NCI-H460 (cell line): ENCODE measurements at places on chromosomes 1 and 21.

GRCh38 chr1:14412235-14412634 lies 186.2 kb upstream of the KAZN start:
- DNase-seq: no peak

DNA sequence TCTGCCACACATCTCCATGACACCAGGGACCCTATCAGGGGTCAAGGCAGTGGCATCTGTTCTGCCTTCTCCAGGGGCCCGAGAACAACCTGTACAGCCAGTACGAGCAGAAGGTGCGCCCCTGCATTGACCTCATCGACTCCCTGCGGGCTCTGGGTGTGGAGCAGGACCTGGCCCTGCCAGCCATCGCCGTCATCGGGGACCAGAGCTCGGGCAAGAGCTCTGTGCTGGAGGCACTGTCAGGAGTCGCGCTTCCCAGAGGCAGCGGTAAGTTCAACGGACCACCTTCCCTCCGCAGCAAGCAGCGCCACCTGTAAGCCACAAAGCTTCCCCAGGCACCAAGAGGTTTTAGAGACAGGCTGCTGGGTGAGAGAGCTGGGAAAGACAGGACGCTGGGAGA lies 15.9 kb downstream of the MX2 start:
- DNase-seq: no peak

DNA sequence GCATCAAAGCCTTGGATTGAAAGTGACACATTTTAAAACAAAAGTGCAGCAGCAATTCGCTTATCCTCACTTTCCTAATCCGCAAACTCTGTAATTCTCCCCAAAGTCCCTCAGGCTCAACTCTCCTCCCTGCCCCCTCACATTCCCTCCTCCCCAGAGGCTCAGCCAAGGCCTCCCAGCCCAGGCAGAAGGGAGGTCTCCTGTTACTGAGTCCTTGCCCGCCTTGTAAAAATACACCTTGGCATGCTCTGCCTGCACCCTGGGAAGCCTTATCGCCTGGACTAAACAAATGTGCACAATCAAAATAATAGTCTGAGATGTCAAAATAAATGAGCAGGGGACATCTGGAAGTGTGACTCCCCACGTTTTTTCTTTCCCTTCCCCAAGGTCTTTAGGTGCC lies 109.7 kb downstream of the PLXNA2 start:
- DNase-seq: no peak

- peak; percentile 36 for DNase-seq
Observed at GRCh38 chr1:24970399-24970753, 40.3 kb upstream of the RUNX3 start.

GRCh38 chr1:234725177-234726132 lies 115.5 kb upstream of the IRF2BP2 start:
- no peak for DNase-seq

DNA sequence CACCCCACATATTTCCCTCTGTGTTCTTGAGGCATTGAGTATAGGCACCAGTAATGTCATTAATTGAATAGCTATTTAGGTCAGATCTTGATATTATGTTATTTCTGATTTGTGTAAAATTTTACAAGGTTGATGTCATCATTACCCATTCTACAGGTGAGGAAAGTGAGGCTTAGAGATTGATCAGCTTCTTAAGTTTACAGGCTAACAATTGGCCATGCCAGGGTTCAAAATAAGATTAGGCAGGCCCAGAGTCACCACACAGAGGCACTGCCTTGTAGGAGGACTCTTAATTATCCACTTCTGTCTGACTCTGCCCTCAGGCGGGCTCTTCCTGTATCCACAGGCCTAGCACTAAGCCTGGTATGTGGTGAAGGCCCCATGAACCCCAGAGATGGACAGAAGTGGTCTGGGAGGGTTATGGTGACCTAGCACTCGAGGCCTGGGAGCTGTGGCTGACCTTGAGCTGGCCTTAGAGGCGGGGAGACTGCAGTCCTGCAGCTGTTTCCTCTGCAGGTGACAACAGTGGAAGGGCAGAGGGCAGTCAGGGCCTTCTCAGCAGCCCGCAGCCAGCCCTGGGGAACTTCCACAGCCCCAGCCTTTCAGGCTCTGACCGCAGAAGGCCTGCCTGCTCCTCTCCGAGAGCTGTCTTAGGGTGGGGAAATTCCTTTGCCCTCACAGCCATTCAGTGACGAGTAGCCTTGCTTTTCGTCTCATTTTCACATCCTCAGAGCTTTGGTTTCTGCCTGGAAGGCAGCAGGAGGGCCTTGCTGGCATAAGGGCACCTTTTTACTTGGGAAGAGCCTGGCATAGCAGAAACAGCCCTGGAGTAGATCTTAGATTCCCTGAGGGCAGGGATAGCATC lies 12.2 kb downstream of the ZDHHC18 start:
- no peak for DNase-seq

DNA sequence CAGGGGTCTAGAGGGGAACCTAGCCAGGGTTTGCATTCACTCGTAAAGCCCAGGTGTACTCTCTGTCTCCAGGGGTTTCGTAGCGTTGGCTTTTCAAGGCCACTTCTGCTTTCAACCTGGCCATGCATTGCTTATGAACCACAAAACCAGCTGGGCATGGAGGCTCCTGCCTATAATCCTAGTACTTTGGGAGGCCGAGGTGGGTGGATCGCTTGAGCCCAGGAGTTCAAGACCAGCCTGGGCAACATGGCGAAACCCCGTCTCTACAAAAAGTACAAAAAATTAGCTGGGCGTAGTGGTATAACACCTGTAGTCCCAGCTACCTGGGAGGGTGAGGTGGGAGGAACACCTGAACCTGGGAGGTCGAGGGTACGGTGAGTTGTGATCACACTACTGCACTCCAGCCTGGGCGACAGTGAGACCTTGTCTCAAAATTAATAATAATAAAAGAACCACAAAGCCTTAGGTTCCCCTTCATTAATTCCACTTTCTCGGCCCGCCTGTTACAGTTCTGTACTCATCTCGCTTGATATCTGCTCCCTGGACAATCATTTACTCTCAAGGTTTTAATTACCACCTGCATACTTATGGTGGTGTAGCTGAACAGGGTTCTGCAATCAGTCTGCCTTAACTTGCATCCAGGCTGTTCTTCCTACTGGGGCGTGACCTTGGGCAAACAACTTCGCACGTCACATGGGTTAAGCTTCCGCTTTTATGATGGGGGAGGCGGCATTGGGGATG lies 6.1 kb downstream of the SLC16A4 start:
- peak; percentile 41 for DNase-seq

- no peak for DNase-seq
Observed at GRCh38 chr1:197485790-197486189, 217.7 kb downstream of the CRB1 start.

DNA sequence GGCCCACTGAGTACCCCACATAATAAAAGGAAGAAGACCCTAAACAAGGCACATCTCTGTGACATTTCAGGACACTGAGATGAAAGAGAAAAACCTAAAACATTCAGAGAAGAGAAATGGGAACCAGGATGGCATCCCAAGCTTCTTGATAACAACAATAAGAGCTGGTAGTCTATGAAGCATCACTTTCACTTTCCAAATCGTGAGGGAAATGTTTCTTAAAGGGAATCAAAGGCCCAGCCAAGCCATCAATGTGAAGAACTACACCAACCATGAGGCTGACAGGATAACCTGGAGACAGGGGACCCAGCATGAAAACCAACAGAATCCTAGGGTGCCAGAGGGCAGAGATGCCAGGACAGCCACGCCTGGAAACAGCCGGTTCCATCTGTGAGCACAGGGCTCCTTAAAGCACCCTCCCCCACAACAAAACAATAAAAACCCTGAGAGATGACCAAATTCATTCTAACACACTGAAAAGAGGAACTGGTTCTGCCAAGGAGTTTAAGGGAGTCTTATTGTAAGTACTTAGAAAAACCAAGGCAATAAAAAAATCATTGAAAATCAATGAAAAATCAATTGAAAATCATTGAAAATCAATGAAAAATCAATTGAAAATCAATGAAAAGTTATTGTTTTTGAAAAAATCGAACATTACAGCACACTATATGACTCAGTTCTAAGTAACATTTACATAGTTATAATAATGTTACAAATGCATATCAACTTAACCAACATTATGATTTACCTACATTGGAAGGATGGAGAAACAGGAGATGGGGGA lies 141.5 kb upstream of the ERG start:
- DNase-seq: no peak

DNA sequence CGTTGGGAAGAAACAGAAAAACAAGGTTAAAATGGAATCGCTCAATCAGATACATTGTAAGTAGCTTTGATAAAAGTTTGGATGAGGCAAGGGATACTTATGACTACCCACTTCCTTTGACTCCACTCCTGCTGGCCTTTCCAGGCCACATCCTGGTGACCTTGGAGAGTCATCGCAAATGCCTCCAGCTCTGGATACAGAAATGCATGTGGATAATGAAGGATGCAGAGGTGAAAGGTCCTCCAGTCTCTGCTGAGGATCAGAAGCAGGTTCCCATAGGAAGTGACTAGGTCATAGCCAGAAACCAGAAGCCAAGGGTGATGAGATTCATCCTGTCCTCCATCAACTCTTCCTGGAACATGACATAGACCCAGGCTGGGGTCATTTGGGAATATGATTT lies 6.2 kb upstream of the CAMK1G start:
- DNase-seq: no peak

DNA sequence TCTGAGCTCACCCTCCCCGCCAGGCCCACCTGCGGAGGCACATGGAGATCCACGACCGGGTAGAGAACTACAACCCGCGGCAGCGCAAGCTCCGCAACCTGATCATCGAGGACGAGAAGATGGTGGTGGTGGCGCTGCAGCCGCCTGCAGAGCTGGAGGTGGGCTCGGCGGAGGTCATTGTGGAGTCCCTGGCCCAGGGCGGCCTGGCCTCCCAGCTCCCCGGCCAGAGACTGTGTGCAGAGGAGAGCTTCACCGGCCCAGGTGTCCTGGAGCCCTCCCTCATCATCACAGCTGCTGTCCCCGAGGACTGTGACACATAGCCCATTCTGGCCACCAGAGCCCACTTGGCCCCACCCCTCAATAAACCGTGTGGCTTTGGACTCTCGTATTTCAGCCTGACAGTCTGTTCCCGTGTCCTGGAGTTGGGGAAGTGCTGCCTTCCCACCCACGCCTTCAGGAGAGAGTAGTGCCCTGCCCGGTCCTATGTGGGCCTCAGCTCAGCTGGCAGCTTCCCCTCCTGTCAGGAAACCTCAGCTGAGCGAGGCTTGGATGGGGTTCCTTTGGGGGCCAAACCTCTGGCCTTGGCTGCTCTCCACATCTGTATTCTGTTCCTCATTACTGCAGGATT lies 9.2 kb downstream of the ZBTB48 start:
- no peak for DNase-seq

GRCh38 chr1:36419569-36419968 lies 21.9 kb upstream of the LSM10 start:
- DNase-seq: no peak

- DNase-seq: peak; percentile 50
Observed at GRCh38 chr1:245888809-245889208, 618.3 kb downstream of the SMYD3 start.

- DNase-seq: no peak
Observed at GRCh38 chr1:184800876-184801275, 46.2 kb upstream of the EDEM3 start.

- DNase-seq: no peak
Observed at GRCh38 chr1:64909031-64909430, 57.3 kb downstream of the JAK1 start.

GRCh38 chr1:53554592-53555305 lies 95.5 kb downstream of the DMRTB1 start:
- no peak for DNase-seq

- no peak for DNase-seq
Observed at GRCh38 chr1:156656806-156657740, 15.2 kb downstream of the BCAN start.

GRCh38 chr1:90712915-90713730 lies 4.0 kb downstream of the BARHL2 start:
- DNase-seq: no peak
